ENCODE measurements at places on chromosomes 3 and 15. TPM values are rescaled to one million over a fixed set of nuclear protein-coding genes. Genes with fewer than 3 reads are reported as not detected.

ACAD11 gene
- total RNA-seq = 26.9 TPM

KIF15 gene
- total RNA-seq = 1.4 TPM

IL17RE gene
- 0.34 TPM for total RNA-seq

UPK1B gene
- total RNA-seq = not detected

DNA sequence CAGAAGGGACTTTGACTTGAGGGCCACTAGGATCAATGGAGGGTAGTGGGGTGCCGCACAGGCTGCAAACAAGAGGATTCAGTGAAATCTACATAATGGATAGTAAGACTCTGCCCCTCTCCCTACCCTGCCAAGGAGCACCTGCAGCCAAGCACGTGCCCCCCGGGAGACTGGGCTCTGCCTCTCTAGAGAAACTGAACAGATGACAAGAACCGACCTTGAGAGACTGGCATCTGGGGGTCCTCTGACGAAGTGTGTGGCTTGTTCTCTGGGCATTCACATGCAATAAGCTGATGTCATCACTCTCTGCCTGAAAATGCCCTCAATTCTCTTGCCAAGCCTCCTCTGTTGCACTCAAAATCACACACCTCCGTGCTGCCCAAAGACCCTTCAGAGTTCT, 132.3 kb downstream of the FAM43A start:
- no peak for DNase-seq

GRCh38 chr15:92077353-92078085, 224.0 kb downstream of the SLCO3A1 start:
- DNase-seq = peak; percentile 22

DNA sequence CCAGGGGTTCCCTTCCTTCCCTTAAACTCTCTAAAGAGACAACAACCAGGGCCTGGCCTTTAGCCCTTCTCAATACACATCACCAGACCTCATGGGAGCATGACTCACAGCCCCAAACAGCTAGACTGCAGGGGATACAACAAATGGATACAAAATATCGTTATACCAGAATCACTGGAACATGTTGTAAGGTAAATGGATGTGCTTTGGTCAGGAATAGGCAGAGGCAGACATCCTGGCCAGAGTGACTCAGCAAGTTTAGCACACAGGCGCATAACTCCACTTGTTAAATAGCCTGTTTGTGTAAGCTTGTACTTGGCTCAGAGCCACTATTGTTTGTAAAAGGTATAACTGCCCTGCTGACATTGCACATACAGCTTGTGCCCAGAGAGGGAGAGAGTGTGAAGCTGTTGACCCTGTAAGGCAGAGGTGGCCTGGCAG, 18.3 kb downstream of the TMED3 start:
- no peak for DNase-seq

DNA sequence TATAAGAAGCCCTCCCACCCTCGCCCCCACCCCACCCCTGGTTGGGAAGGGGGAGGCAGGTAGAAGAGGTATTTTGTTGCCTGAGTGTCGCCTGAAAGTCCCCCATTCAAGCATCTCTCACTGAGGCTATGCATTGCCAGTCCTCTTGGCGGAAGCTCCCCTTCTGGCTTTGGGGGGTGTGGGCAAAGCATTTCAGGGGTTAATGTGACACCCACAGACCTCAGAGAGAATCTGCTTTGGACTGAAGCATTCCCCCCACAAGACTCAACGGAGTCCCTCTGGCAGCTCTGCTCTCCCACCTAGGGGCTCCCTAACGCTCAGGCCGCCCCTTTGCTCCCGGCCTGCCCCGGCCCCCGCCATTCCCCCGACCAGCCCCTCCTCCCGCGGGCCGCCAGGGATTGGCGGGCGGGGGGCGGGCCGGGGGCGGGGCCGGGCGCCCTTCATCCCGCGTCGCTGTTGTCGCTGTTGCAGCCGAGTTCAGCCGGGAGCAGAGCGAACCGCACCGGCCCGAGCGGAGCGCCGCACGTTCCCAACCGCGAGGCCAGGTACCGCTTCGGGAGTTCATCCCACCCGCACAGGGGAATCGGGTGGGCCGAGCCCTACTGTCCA, at the start of gene SLC38A3:
Gene SLC38A3 (plus strand): TSS at position 468 of the 609 bp plus-strand sequence. CDS start 8,929 bp downstream, outside the sequence.
- no peak for DNase-seq

GRCh38 chr3:23981136-23981535, 36.0 kb downstream of the NR1D2 start:
- no peak for DNase-seq

GRCh38 chr3:194931865-194932264, 246.2 kb downstream of the FAM43A start:
- no peak for DNase-seq

DNA sequence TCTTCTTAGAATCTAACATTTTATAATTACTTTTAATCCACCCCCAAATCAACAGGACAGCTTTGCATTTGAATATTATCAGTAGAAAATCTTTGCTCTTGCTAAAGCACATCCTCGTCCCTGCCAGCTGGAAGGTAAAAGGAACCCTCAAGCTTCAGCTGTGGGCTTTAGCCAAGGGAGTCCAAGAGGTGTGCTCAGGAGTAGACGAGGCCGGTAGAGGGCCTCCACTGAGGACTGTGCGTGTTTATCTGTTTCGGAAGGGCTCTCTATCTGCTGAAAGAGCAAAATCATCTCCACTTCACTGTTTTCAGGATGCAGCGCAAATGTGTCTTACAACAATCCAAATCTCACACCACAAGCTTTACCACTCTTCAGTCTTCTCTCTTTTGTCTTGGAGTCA, 257.4 kb upstream of the IL12A start:
- DNase-seq = no peak

DNA sequence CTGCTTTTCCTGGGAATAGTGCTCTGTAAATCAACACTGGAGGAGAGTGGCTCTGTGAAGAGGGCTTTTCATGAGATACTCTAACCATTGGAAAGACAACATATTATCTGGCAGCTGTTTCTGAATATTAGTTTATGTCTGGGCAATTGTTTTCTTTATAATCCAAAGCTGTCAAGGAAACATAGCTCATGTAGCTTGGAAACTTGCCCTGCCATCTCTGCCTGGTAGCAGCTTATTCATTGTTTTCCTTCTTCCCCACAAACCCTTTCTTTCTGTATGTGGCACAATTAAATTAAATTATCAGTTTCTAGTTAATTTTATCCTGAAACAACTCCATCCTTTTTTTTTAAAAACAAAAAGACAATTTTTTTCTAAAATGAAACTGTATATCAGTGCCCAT, 160.0 kb downstream of the EDEM1 start:
- no peak for DNase-seq

DNA sequence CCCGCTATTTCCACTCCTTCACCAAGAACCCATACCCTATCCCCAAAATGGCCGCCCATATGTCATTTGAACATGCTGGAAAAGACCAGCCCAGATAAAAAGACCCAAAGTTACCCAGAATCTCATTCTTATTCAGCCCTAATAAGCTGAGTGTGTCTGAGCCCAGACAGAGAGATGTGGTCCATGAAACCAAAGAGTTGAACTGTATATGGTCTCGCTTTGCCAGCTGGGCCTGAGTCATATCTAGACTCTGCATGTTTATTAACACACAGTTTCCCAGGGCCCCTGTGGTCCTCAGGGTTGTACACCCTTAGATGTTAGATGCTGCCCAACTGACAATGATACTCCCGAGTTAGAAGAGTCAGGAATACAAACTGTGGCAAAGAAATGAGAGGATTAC, 201.9 kb upstream of the STRIT1 start:
- DNase-seq = no peak

- no peak for DNase-seq
These were observed 5.6 kb upstream of the FEM1B start for GRCh38 chr15:68271854-68272471.

DNA sequence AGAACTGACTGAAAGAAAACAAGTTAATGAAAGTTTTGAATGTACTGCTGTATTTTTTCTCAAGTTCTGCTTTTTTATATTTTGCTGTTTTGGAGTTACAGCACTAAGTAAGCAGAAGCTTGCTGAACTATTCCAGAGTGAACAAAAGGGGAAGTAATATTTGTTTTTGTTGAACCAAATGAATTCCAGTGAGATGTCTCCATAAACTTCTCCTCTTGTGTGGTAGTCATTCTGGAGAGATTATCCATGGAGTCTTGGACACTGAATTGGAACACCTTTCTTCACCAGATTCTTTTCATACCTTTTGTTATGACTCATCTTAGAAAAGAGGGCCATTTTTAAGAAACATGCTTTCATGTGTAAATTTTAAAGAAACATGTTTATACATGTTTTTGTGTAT, 8.8 kb downstream of the ANKUB1 start:
- peak; percentile 45 for DNase-seq

Measured in B cell (primary cell).